ENCODE measurements at places on chromosomes 5 and 9. TPM values are rescaled to one million over a fixed set of nuclear protein-coding genes. Genes with fewer than 3 reads are reported as not detected.

The MLANA gene
- total RNA-seq: not detected

The CXCL14 gene
- total RNA-seq: 52.6 TPM

The CNOT8 gene
- total RNA-seq: 47.1 TPM

The RHOBTB3 gene
- 40.2 TPM for total RNA-seq

The HRH2 gene
- total RNA-seq: 6.9 TPM

The S1PR3 gene
- total RNA-seq: 208 TPM

The SLC36A2 gene
- not detected for total RNA-seq

The SPINK7 gene
- not detected for total RNA-seq

The PDE8B gene
- total RNA-seq: 15.1 TPM

The CFAP90 gene
- not detected for total RNA-seq

The DNAJC18 gene
- 18.8 TPM for total RNA-seq

The GABRA1 gene
- not detected for total RNA-seq

The ADAMTS6 gene
- 5.5 TPM for total RNA-seq

The CLIC3 gene
- 3.8 TPM for total RNA-seq

The NRARP gene
- 5.6 TPM for total RNA-seq

The KLF9 gene
- total RNA-seq: 104 TPM

The PKD2L2 gene
- total RNA-seq: not detected

The PCDHA4 gene
- total RNA-seq: 0.32 TPM

The NR6A1 gene
- 0.23 TPM for total RNA-seq

The ANKRD20A1 gene
- total RNA-seq: 2.2 TPM

The CRAT gene
- 53.8 TPM for total RNA-seq

The IL5 gene
- not detected for total RNA-seq

The GOLGA1 gene
- total RNA-seq: 21.5 TPM

The PCDHGA6 gene
- total RNA-seq: 7.9 TPM

The TMEM174 gene
- not detected for total RNA-seq

The IL3 gene
- total RNA-seq: not detected

The ACTBL2 gene
- not detected for total RNA-seq

The SPATA31D4 gene
- total RNA-seq: not detected

The SLC45A2 gene
- not detected for total RNA-seq

The IL4 gene
- total RNA-seq: not detected

The GABBR2 gene
- not detected for total RNA-seq

The HTR4 gene
- 0.33 TPM for total RNA-seq

The ANGPTL2 gene
- total RNA-seq: 55.9 TPM

The ANKRD55 gene
- total RNA-seq: 0.79 TPM

The FOXD4L5 gene
- total RNA-seq: 0.14 TPM

The FGF1 gene
- total RNA-seq: 5.0 TPM

The PCDHA1 gene
- not detected for total RNA-seq

The PDE6A gene
- not detected for total RNA-seq

The LEAP2 gene
- 0.48 TPM for total RNA-seq

The PCA3 gene
- total RNA-seq: 0.24 TPM

The PRRX2 gene
- 20.8 TPM for total RNA-seq
